ENCODE measurements at places on chromosomes 5 and 9. TPM values are rescaled to one million over a fixed set of nuclear protein-coding genes. Genes with fewer than 3 reads are reported as not detected.

DNA sequence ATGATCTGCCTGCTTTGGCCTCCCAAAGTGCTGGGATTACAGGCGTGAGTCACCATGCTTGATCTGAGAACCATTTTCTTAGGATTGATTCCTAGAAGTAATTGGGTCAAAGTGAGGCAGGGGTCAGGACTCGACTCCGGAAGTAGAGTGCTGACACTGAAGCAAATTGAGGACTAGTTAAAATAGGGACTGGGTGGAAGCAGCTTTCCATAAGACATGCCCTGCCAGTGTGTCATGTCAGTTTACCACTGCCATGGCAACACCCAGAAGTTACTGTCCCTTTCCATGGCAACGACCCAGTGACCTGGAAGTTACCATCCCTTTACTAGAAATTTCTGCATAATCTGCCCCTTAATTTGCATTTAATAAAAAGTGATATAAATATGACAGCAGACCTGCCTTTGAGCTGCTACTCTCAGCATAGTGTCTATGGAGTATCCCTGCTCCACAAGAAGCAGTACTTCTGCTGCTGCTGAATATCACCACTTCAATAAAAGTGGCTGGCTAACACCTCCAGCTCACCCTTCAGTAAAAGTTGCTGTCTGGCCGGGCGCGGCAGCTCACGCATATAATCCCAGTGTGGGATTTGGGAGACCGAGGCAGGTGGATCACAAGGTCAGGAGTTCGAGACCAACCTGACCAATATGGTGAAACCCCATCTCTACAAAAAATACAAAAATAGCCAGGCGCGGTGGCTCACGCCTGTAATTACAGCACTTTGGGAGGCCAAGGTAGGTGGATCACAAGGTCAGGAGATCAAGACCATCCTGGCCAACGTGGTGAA is 47.8 kb upstream of the JADE2 start:
- no peak overlapping the region for H3K4me3 ChIP-seq
- no peaks in the 10 kb centered on the region for H3K36me3 ChIP-seq
- no peaks in the 10 kb centered on the region for H3K27me3 ChIP-seq
- H3K27ac ChIP-seq: no peak overlapping the region
- DNase-seq: no peak

- no peak overlapping the region for H3K27ac ChIP-seq
- no peak for DNase-seq
- H3K27me3 ChIP-seq: no peaks in the 10 kb centered on the region
- H3K4me1 ChIP-seq: peaks cover 11% of the 10 kb centered on the region
- no peaks in the 10 kb centered on the region for H3K36me3 ChIP-seq
Measured at GRCh38 chr5:169805937-169806700, 169.0 kb downstream of the DOCK2 start.

Gene GTF2H2C
- polyA plus RNA-seq: 24.9 TPM

Gene CCT5
- 472 TPM for polyA plus RNA-seq

- H3K36me3 ChIP-seq: no peaks in the 10 kb centered on the region
- no peak overlapping the region for H3K27ac ChIP-seq
- H3K4me3 ChIP-seq: no peak overlapping the region
- no peaks in the 10 kb centered on the region for H3K4me1 ChIP-seq
- H3K27me3 ChIP-seq: no peaks in the 10 kb centered on the region
Measured at GRCh38 chr9:80763536-80763935, 925.8 kb downstream of the TLE1 start.

- no peak overlapping the region for H3K27ac ChIP-seq
- H3K36me3 ChIP-seq: no peaks in the 10 kb centered on the region
- DNase-seq: no peak
Measured at GRCh38 chr9:13860019-13860418, 453.9 kb downstream of the NFIB start.

Gene CREBRF
- 2.4 TPM for polyA plus RNA-seq

- no peaks in the 10 kb centered on the region for H3K4me1 ChIP-seq
- H3K4me3 ChIP-seq: peak overlapping the region; percentile 14
- H3K27ac ChIP-seq: peak overlapping the region; percentile 68
- DNase-seq: no peak
Measured at GRCh38 chr5:128644863-128645262, 106.8 kb upstream of the FBN2 start.

DNA sequence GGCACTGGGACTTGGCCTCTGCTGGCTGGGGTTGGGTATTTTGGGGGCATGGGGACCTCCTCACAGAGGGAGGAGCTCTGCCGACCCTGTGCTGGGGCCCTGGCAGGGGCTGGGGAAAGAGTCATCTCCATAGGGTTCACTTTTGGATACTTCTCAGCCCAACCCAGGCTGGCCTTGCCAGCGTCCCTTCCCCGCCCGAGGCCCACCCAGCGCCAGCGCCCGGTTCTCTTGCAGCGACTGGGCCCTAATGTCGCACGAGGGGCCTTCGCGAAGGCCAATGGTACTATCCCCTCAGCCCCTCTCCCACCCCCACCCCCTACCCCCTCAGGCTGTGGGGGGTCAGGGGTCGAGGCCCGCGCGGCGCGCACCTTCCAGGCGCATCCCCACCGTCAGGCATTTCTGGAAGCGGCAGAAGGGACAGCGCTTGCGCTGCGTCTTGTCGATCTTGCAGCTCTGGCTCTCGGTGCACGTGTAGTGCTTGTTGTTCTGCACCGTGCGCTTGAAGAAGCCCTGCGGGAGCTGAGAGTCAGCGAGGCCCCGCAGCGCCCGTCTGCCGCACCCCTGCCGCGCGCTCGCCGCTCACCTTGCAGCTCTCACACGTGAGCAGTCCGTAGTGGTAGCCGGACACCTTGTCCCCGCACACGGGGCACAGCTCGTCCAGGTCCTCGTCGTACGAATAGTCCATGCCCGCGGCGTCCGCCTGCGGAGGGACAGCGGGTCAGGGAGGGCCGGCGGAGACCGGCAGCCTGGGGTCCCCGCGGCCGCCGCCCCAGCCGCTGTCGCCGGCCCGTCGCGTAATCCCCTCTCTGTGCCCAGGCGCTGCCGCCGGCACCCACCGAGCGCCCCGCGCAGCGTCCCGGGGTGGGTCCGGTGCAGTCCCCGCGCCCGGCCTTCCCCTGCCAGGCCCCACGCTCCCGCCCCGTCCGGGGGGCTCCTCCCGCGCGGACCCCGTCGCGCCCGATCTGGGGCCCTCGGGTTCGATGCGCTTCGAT is 4.2 kb downstream of the NR5A1 start:
- no peaks in the 10 kb centered on the region for H3K36me3 ChIP-seq
- no peak overlapping the region for H3K27ac ChIP-seq
- H3K4me3 ChIP-seq: no peak overlapping the region
- H3K27me3 ChIP-seq: peaks cover 51% of the 10 kb centered on the region
- no peaks in the 10 kb centered on the region for H3K4me1 ChIP-seq

GRCh38 chr5:107601076-107601475 is 69.7 kb downstream of the EFNA5 start:
- no peaks in the 10 kb centered on the region for H3K36me3 ChIP-seq
- H3K27me3 ChIP-seq: no peaks in the 10 kb centered on the region
- no peak for DNase-seq

- no peak overlapping the region for H3K4me3 ChIP-seq
- H3K36me3 ChIP-seq: no peaks in the 10 kb centered on the region
- H3K27me3 ChIP-seq: no peaks in the 10 kb centered on the region
- peaks cover 6% of the 10 kb centered on the region for H3K4me1 ChIP-seq
Measured at GRCh38 chr9:110890416-110890815, 147.9 kb downstream of the LPAR1 start.

GRCh38 chr5:151614565-151614964 is 23.4 kb upstream of the FAT2 start:
- H3K4me3 ChIP-seq: no peak overlapping the region
- no peaks in the 10 kb centered on the region for H3K36me3 ChIP-seq
- no peak for DNase-seq
- no peak overlapping the region for H3K27ac ChIP-seq
- no peaks in the 10 kb centered on the region for H3K27me3 ChIP-seq
- no peaks in the 10 kb centered on the region for H3K4me1 ChIP-seq

- H3K27ac ChIP-seq: no peak overlapping the region
- no peaks in the 10 kb centered on the region for H3K27me3 ChIP-seq
- no peaks in the 10 kb centered on the region for H3K4me1 ChIP-seq
- peak; percentile 27 for DNase-seq
- no peak overlapping the region for H3K4me3 ChIP-seq
- no peaks in the 10 kb centered on the region for H3K36me3 ChIP-seq
Measured at GRCh38 chr9:119318371-119318770, 50.9 kb downstream of the BRINP1 start.

DNA sequence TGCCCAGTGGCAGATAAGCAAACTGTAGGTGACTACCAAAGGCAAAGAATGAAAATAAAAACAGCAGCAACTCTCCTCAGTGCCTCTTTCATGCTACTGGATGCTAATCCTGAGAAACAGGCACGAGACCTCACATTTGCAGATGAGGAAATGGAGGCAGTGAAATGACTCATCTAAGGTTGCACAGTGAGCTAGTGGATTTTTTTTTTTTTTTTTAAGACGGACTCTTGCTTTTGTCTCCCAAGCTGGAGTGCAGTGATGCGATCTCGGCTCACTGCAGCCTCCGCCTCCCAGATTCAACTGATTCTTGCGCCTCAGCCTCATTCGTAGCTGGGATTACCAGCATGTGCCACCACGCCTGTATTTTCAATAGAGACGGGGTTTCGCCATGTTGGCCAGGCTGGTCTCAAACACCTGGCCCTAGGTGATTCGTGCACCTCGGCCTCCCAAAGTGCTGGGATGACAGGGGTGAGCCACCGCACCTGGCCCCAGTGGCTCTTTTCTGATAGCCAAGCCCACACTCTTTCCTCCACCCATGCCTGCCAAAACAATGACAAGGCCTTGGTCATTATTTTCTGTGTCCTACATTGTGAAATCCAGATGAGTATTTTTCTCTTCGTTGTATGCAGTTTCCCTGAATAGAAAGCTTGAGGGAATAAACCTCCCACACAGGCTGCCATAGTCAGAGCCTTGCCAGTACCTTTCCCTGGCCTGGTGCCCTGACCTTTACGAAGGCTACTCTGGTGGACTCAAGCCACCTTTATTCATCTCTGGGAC is 19.2 kb downstream of the DOCK2 start:
- no peak for DNase-seq
- no peaks in the 10 kb centered on the region for H3K36me3 ChIP-seq
- H3K4me3 ChIP-seq: no peak overlapping the region
- no peaks in the 10 kb centered on the region for H3K27me3 ChIP-seq
- peaks cover 11% of the 10 kb centered on the region for H3K4me1 ChIP-seq
- H3K27ac ChIP-seq: no peak overlapping the region

GRCh38 chr9:134884492-134884891 is 3.9 kb downstream of the FCN2 start:
- H3K36me3 ChIP-seq: no peaks in the 10 kb centered on the region
- DNase-seq: no peak
- no peak overlapping the region for H3K4me3 ChIP-seq
- H3K4me1 ChIP-seq: no peaks in the 10 kb centered on the region

Gene PCDHA9
- polyA plus RNA-seq: 0.02 TPM

Gene C5orf58
- polyA plus RNA-seq: not detected

Gene PDE6A
- polyA plus RNA-seq: 0.06 TPM

DNA sequence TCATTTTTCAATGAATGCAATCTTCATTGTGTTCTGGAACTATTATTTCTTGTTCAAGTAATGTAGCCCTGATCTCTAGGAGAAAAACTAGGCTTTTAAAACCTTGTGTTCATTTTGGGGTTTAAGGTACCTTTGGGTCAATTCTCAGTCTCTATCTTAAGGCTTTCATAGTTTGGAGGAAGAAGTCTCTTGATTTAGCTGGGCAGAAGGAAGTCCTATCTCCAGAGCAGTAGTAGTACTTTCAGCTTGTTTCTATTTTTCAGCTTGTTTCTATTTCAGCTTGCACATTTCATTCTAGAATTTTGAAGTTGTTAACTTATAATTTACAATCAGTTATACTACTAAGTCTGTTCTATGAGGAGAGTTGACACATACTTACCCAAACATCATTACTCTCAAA is 15.2 kb downstream of the CSNK1G3 start:
- H3K4me1 ChIP-seq: peaks cover 3% of the 10 kb centered on the region
- no peak overlapping the region for H3K4me3 ChIP-seq
- no peak overlapping the region for H3K27ac ChIP-seq
- no peak for DNase-seq

GRCh38 chr5:154757814-154758406 is 2.7 kb downstream of the LARP1 start:
- H3K27me3 ChIP-seq: no peaks in the 10 kb centered on the region
- no peaks in the 10 kb centered on the region for H3K36me3 ChIP-seq
- H3K27ac ChIP-seq: no peak overlapping the region

DNA sequence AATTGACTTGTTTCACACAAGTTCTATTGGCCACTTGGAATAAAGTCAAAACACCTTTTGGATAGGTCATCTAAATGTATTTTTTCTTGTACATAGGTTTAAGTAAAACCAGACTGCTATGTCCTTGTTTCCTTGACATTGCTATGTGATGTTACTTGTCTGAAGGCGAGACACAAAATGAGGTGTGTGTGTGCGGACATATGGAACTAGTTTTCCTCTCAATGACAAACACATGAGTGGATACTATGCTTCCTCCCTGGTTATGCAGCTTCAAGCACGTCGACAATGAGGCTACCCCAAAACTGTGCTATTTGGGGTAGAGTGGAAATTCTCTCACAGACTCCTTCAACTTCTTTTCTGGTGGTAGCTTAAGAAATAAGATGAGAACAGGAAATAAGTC is 276.8 kb downstream of the GAS1 start:
- H3K27ac ChIP-seq: no peak overlapping the region
- H3K4me3 ChIP-seq: no peak overlapping the region
- H3K27me3 ChIP-seq: no peaks in the 10 kb centered on the region
- no peak for DNase-seq
- peaks cover 2% of the 10 kb centered on the region for H3K4me1 ChIP-seq

Gene FBXO4
- 2.9 TPM for polyA plus RNA-seq

Gene MRPL41
- polyA plus RNA-seq: 39.4 TPM

Gene ARHGEF37
- 1.3 TPM for polyA plus RNA-seq

DNA sequence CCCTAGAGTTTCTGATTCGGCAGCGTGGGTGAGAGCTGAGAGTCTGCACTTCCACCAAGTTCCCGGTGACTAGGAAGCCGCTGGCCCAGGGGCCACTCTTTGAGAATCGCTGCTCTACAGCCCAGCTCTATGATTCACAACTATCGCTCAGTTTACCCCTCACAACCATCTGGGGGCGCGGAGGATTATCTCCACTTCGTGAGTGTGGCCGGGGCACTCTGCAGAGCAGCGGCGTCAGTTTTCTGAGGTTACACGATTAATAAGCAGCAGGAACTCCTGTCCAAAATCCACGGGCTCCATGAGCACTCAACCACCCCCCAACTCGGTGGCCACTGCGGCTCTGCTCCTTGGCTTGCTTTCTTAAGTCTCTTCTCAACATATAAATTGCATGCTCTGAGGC is 19.3 kb downstream of the CORO2A start:
- H3K27me3 ChIP-seq: no peaks in the 10 kb centered on the region
- H3K4me1 ChIP-seq: peaks cover 7% of the 10 kb centered on the region
- H3K36me3 ChIP-seq: no peaks in the 10 kb centered on the region
- DNase-seq: no peak

Gene LPAR1
- polyA plus RNA-seq: 9.4 TPM

Gene DRD1
- polyA plus RNA-seq: 0.02 TPM
